Activated T-cell treated with anti-CD3 and anti-CD28 coated beads for 48 hours (primary cell): ENCODE measurements at places on chromosomes 5 and 9.

DNA sequence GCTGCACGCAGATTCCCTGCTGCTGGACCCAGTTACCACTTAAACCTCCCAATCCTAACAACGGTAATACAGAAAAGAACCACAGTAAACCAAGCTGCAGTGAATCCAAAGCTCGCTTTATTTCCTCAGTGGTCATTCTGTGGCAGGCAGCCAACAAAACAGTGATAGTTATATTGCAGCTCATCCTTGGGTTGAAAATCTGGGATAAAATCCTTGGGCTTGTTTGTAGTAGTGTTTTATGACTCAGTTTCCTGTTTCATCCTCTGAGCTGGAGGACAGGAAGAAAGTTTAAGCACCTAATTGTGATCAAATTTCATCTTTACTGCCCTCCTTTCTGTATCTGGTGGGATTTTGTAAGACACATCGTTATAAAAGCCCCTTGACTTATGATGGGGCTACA, 31.4 kb downstream of the HMGCR start:
- no peak for DNase-seq

DNA sequence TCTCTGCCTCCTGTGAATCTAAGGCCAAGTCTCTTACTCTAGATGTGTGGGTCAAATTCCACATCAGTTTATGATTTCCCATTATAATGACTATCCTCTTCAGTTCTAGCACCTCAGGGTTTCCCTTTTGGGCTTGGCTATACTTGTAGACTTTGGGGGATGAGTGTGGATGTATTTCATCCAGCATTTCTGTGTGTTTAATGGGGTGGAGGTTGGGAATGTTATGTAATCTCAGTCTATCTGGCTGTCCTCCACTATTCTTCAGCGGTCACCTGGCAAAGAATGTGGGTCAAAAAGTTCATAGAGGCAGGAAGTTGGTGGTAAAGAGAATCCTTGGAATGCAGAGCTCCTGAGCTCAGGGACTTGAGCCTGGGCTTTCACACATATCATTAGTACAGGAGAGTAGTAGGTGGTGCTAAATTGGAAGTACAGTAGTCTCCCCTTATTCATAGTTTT, 64.9 kb downstream of the CFAP95 start:
- DNase-seq = no peak

DNA sequence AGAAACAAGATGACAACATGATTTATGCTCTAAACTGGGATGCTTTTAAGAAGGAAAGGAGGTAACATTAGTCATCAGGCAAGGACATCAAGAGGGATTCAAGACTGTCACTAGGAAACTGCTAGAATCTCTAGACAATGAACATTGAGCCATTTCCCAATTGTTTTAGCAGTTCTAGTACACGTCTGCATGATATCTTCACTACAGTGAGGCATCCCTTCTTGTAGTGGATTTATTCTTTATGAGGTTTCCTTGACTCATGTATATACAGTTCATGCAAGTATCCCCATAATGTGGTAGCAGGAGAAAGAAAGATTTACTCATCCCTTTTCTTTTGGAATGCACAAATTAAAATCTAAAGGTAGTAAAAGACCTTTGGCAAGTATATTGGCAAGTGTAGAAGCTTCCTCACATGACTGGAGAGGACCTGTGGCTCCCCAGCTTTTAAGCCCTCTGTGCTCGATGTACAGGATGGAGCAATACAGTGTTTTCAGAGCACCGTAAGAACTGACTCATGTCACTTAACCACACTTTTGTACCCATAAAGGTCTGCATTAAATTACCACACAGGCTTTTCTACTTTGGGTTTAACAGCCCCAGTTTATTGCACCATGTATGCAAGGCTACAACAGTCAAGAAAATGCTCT, 335.9 kb downstream of the SEMA5A start:
- no peak for DNase-seq

GRCh38 chr5:136087961-136088871, 44.4 kb upstream of the SMAD5 start:
- no peak for DNase-seq

DNA sequence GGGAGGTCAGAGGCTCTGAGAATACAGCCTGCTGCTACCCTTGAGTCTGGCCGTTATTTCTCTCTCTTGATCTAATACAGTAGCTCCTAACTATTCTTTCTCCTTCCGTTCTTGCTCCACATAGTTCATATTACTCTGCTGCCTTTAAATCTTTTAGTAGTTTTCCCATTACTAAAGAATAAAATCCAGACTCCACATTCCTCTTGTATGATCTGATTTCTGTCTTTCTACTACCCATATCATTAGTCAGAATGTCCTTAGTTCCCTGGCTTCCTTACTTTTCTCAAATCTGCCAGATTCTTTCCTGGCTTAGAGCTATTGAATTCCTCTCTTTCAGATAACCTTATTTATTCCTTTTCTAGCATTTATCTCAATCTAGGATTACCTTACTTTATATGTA, 40.0 kb downstream of the MARCHF6 start:
- DNase-seq = no peak

DNA sequence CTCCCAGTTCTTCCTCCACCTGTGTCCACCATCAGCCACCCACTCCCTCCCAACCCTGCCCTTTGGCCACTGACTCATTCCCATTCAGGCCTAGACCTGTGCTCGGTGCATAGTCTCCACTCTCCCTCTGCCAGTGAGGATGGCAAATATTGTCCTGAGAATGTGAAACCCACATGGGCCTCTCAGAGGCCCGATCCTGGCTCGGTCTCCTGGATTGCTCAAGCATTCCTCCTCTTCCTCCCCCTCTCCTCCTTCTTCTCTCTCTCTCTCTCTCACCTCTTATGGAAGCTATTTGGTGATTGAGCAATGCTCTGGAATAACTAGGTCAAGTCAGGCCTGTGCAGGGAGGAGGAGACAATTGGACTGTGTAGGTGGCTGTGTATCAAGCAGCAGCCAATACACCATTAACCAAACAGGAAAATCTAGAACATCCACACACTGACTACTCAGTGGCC, 99.9 kb downstream of the KLF4 start:
- DNase-seq = no peak

DNA sequence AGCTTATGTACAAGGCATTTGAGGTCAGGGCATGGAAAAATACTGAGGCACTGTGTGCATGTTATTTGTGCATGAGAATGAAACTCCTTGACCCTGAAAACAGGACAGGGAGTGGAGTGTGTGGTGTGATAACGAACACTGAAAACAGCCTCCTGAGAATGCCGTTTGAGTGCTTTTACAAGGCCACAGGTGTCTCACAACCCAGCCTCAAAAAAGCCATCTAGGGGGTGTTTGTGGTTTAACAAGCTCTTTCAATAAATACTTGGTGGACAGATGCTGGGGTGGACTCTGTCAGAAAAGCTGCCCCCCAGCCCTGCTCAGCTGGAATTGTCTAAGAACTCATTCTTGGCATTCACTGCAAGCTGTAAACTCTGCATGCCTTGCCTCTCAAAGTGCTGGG, 94.0 kb upstream of the SLC25A48 start:
- no peak for DNase-seq

GRCh38 chr5:61273279-61273975, 58.6 kb upstream of the ZSWIM6 start:
- no peak for DNase-seq

GRCh38 chr5:82107267-82107666, 135.4 kb downstream of the ATG10 start:
- DNase-seq = no peak

GRCh38 chr5:166594567-166594966, 1696.9 kb upstream of the WWC1 start:
- no peak for DNase-seq

GRCh38 chr9:35651956-35652828, 1.5 kb upstream of the SIT1 start:
- DNase-seq = no peak

DNA sequence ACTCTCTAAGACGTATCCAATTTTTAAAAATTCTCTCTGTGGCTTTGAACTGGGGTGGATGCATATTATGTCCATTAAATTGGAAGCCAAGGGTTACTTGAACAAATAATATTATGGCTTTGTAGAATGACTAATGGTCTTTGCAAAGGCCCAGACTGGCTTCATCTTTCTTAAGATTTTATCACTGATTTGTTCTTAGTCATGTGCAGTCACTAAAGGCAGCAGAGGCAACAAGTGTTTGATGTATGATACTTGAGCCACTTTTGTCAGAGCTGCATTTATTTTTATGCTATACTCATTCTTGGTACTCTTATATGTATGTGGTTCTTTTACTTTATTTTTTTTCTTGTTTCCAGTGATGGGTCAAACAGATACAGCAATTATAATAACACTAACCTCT, 152.2 kb downstream of the NR2F1-AS1 start:
- DNase-seq = no peak

GRCh38 chr9:114210136-114210535, 54.8 kb downstream of the COL27A1 start:
- DNase-seq = no peak

DNA sequence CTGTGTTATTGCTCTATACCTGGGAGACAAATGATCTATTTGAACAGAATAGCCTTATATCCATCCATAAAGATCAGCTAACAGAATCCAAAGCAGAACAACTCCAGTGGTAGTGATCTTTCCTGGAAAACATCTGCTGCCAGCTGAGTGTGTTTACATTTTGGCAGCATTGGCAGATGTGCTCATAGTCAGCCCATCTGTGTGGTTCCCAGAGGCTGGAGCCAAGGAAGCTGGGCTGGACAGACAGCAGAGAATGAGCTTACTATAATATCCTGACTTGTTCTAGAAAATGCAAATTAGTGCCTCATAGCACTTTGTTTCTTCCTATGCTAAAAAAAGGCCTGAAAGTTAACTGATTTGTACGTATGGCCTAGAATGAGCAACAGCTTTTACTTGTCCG, 99.7 kb downstream of the ST8SIA4 start:
- no peak for DNase-seq

DNA sequence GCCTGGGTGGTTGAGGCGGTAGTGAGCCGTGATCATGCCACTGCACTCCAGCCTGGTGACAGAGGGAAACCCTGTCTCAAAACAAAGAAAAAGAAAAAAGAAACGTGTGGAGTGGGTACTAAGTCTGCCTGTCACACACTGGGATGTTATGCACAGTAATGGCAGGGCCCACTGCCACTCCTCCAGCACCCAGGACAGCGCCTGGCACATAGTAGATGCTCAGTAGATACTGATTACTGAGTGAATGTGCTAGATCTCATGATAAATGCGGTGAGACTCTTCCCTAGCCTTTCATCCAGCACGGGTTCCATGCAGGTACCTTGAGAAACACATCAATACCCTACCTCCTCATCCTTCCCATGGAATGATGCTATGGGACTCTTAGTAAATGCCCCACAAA, 87.4 kb upstream of the HSPA9 start:
- DNase-seq = no peak

DNA sequence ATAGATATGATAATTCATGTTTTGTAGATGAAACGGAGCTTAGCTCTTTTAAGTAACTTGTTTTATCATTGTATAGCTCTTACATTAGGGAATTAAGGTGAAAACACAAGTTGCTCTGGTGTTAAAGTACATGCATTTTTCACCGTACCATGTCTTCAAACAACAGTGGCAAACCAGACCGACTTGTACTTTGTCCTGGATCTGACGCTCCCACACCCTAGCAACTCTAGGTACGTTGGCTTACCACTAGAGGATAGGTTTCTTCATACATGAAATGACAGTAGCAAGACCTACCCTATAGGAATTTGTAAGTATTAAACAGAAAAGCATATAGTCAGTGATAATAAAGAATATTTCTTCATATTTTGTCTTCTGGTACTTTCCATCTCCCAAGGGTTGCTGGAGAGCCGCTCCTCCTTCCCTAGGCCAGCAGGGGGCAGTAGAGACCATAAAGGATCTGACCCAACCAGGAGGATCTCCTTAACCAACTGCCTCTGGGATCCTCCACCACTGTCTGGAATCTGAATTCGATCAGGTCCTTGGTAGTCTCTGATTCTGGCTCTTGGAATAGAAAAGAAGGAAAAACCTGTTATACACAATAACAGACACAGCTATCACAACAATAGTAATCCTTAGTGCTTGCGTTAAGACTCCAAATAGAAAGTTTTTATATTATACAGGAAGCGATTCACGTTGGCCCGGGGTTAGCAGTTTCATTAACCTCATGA, 136.7 kb downstream of the CAVIN4 start:
- DNase-seq = peak; percentile 30

- DNase-seq = peak; percentile 40
These were observed 47.8 kb upstream of the PSD2 start for GRCh38 chr5:139747583-139748504.

- no peak for DNase-seq
These were observed 263.9 kb downstream of the CTNND2 start for GRCh38 chr5:11640158-11640873.

- no peak for DNase-seq
These were observed 31.9 kb downstream of the IRF1 start for GRCh38 chr5:132458651-132459030.
